ENCODE measurements at places on chromosomes 5 and 9.

DNA sequence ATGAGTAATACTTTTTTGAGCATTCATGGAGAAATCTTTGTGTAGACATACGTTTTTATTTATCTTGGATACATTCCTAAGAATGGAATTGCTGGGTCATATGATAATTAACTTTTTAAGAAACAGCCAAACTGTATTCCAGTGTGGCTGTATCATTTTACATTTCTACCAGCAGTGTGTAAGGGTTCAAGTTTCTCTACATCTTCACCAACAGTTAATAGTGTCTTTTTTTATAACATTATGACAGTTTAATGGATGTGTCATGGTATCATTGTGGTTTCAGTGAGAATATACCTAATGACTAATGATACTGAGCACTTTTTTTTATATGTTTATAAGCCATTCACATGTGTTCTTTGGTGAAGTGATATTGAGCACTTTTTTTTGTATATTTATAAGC lies 52.4 kb downstream of the NIPBL start:
- no peak for DNase-seq

- no peak for DNase-seq
These were observed 74.5 kb downstream of the APTX start for GRCh38 chr9:32926911-32927310.

GRCh38 chr5:53335115-53335514 lies 145.3 kb upstream of the FST start:
- no peak for DNase-seq

GRCh38 chr9:101528015-101528414 lies 5.6 kb upstream of the RNF20 start:
- no peak for DNase-seq

DNA sequence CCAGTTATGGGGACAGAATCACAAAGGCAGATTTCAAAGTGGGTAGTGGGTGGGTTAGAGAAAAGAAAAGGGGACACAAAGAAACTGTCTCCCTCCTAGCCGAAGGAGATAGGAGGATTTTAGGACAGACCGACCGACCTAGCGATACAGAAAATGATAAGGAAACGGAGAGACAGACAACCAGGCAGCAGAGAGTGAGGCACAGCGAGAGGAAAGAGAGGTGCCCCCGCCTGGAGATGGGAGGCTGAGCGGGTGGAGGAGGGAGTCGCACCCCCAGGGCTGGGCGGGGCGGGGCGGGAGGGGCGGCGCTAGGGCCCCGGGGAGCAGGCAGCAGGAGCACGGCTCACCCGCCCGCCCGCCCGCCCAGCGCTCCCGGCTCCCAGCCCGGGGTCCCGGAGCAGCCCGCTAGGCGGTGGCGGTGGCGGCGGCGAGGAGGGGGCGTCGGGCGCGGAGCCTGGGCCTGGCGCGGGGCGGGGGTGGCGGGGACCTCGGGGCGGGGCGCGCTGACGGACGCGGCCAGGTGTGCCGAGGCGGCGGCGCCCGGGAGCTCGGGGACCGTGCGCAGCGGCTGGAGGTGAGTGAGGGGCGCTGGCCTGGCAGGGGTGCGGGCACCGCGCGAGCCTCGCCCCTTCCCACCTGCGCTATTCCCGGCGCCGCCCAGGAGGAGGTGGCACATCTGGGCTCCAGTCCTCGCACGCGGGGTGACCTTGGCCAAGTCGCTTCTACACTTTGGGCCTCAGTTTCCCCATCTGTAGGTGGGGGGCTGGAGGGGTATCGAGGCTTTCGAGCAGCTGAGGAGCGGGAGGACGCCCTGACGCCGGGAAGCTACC lies 15.9 kb upstream of the SYNPO start:
- DNase-seq: no peak

GRCh38 chr5:44389823-44390143 lies 563 bp upstream of the FGF10 start:
- DNase-seq: no peak

DNA sequence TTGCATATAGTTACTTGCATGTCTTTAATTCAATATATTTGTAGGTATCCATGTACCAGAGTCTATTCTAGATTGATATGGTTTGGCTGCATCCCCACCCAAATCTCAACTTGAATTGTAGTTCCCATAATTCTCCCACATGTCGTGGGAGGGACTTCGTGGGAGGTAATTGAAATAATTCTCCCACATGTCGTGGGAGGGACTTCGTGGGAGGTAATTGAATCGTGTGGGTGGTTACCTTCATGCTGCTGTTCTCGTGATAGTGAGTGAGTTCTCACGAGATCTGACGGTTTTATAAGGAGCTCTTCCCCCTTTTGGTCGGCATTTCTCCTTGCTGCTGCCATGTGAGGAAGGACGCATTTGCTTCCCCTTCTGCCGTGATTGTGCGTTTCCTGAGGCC lies 16.5 kb downstream of the FBXL7 start:
- DNase-seq: no peak

GRCh38 chr9:7368410-7369292 lies 430.9 kb downstream of the DMAC1 start:
- no peak for DNase-seq

DNA sequence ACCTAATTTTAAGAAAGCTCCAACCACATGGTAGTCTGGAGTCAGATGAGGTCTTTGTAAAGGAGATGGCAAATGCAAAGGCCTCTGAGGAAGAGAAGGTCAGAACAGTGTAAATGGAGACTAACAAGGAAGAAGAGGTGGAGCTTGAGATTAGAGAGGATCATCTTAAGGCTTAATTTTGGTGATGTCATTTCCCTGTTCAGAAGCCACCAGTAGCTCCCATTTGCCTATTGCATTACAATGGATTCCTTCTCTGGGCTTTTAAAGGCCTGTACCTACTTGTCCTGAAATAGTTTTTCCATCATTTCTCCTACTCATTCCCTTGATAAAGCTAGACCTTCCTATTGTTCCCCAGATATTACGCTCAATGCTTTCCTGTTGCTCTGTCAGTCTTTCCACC lies 16.1 kb downstream of the PCSK5 start:
- DNase-seq: no peak

DNA sequence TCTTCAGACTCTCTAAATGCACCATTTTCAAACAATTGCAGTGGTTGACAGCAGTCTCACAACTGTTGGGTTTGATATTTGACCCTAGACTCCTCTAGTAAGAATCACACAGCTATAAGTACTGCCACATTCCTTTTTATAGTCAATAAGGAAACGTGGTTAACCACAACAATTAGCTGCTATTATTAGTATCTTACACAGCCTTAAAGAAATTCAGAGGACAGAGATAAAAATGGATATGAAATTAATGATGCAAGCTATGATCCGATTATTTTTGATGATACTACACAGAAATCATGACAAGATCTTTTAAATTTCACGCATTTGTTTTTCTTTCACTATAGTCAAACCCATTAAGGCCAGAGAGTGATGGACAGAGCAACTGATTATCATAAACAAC lies 288.6 kb upstream of the C9orf72 start:
- no peak for DNase-seq

GRCh38 chr5:133938929-133939328 lies 29.5 kb downstream of the C5orf15 start:
- DNase-seq: no peak

GRCh38 chr9:113591899-113592625 lies 128.5 kb downstream of the RGS3 start:
- no peak for DNase-seq

DNA sequence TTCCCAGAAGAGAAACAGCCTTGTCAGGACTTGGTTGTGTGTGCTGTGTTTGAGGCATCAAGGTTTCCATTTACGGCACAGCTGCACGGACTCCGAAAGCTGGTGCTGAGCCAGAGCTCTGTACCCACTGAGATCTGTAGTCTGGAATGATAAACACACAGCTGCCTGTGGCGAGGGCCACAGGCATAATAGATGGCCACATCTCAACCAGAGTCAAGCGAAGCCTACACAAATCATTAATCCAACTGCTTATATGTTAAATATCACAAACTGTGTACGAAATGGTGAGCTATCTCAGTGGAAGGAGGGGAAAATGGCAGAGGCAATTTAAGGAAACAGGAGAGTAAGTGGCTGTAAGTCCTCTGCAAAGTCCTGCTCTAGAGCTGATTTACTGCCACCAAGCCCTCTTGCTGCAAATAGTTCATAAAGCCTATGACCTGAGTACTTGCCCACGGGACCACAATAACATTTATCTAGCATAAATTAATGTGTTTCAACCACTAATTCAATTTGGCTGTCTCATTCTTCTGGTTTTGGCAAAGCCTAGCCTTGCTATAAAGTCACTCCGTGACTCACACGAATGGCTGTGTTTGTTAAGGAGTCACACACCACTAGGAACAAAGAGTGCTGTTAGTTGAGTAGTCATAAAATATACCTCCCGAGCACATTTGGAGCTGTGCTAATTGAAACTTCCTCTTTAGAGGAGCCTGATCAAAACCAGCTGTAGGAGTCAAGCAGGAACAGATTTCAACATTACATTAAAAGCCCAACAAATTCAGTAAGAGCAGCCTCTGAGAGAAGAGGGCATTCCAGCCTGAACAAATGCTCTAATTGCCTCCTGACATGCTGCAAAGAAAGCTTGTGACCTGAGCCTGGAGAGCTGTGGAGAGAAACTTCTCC lies 738.6 kb upstream of the ZNF608 start:
- DNase-seq: no peak

DNA sequence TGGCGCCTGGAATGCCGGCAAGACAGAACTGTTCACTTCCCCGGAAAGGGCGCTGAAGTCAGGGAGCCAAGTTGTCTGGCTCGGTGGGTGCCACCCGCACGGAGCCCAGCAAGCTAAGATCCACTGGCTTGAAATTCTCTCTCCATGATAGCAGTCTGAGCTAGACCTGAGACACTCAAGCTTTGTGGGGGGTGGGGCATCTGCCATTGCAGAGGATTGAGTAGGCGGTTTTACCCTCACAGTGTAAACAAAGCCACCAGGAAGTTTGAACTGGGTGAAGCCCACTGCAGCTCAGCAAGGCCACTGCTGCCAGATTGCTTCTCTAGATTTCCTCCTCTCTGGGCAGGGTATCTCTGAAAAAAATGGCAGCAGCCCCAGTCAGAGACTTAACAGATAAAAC lies 277.4 kb downstream of the SLCO4C1 start:
- DNase-seq: no peak

DNA sequence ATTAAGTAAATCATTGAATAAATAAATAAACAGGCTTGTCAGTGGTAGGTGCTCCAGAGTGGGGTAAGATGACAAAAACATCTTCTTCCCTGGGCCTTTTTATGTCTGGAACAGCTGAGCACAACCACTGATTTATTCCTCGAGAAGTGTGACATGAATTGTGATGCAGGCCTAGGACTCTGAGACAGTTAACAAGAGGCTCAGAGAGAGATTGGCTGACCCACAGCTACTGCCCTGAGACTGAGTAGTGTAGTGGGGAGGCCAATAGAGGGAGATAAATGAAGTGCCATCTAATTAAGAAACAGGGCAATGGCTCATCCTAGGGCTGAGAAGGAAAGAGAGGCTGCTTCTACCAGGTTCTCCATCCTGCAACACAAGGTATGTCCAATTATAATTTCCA lies 369.3 kb upstream of the TRPC7 start:
- DNase-seq: no peak

DNA sequence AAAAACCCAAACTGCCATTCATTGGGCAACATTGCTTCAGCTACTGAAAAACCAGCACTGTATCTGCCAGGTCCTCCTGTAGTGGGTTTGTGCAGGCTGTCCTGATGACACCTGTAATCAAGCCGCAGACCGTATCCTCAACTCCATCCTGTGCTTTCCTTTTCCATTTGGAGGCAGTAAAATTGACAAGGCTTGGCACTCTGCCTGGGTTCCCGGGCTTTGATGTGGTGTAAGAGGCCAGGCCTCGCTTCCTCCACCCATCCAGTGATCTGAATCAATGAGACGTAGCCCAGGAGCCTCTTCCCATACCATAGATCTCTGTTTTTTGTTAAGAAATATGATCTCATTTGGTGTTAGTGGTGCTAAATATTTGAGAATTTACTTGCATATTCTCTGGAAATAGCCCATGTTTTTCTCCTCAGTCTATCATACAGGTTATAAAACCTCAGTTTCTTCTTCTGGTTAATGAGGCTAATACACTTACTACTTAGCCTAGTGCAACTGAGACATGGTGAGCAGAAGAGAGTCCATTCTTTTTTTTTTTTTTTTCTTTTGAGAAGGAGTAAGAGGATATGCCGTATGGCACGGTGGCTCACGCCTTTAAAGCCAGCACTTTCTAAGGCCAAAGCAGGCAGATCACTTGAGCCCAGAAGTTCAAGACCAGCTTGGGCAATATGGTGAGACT lies 34.8 kb downstream of the LSM11 start:
- DNase-seq: no peak

- DNase-seq: no peak
These were observed 35.1 kb downstream of the MTAP start for GRCh38 chr9:21837501-21837900.

DNA sequence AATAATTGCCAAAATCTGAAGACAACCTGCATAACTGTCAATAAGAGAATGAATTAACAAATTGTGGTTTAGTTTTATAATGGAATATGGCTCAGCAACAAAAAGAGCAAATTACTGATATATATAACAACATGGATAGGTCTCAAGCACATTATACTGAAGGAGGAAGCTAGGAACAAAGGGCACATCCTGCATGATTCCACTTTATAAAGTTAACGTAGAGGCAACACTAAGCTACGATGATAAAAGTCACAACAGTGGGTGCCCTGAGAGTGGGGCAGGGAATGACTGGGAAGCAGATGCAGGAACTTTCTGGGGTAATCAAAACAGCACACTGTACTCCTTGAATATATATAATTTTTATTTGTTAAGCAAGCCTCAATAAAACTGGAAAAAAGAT lies 165.2 kb downstream of the RMI1 start:
- DNase-seq: no peak

DNA sequence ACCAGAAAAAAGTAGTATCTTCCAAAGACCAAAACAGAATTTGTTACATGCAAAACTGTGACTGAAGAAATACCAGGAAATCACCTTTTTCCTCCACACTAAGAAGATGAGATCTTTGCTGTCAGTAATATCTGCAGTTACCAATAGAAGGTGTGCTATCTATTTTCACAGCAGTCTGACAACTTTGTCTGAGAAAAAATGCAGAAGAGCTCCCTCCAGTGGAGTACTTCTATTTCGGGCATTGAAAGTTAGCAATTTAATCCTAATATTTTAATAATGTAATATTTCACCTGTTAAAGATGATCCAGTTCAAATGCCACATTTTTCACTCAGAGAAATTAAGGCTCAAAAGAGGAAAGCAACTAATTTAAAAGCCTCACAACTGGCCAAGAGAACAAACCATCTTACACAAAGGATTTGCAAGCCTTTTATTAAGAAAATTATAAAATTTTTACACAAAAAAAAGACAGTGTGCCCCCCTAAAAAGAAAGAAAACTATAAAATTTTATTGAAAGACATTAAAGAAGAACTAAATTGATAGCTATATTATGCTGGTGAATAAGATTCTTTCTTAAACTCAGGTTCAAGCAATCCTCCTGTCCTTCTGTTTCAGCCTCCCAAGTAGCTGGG lies 50.6 kb downstream of the DEPDC1B start:
- no peak for DNase-seq

- no peak for DNase-seq
These were observed 600.0 kb downstream of the NR2F1-AS1 start for GRCh38 chr5:92981001-92981400.

- no peak for DNase-seq
These were observed 656 bp downstream of the CEP78 start for GRCh38 chr9:78236551-78236910.

GRCh38 chr5:143481697-143482531 lies 78.4 kb upstream of the NR3C1 start:
- no peak for DNase-seq

GRCh38 chr9:111740739-111741138 lies 54.0 kb downstream of the SHOC1 start:
- DNase-seq: no peak

GRCh38 chr5:87231037-87231808 lies 36.5 kb upstream of the RASA1 start:
- no peak for DNase-seq

Data from stimulated activated CD8-positive, alpha-beta memory T cell treated with anti-CD3 and anti-CD28 coated beads, Interleukin-7, amount 100 ng/mL, for 24 hours (primary cell).